ENCODE measurements at places on chromosomes 3 and 15.

DNA sequence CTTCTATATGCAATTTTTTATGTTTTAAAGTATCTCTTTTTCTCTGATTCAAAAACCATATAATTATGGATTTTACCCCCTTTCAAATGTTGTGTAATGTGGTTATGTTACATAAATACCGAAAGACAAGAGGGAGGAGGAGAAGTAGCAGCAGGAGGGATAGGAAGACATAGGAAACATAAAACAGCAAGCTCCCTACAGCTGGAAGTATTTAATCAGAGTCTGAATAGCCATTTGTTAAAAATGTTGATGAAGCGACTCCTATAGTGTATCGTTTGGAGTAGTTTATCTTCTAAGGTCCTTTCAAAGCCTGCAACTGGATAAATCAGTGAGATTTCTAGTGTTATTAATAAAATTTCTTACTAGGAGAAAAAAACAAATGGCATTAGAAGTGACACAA lies 598.1 kb upstream of the GOLIM4 start:
- no peak for DNase-seq

- no peak for DNase-seq
These were observed 58.5 kb downstream of the CMSS1 start for GRCh38 chr3:99875929-99876841.

DNA sequence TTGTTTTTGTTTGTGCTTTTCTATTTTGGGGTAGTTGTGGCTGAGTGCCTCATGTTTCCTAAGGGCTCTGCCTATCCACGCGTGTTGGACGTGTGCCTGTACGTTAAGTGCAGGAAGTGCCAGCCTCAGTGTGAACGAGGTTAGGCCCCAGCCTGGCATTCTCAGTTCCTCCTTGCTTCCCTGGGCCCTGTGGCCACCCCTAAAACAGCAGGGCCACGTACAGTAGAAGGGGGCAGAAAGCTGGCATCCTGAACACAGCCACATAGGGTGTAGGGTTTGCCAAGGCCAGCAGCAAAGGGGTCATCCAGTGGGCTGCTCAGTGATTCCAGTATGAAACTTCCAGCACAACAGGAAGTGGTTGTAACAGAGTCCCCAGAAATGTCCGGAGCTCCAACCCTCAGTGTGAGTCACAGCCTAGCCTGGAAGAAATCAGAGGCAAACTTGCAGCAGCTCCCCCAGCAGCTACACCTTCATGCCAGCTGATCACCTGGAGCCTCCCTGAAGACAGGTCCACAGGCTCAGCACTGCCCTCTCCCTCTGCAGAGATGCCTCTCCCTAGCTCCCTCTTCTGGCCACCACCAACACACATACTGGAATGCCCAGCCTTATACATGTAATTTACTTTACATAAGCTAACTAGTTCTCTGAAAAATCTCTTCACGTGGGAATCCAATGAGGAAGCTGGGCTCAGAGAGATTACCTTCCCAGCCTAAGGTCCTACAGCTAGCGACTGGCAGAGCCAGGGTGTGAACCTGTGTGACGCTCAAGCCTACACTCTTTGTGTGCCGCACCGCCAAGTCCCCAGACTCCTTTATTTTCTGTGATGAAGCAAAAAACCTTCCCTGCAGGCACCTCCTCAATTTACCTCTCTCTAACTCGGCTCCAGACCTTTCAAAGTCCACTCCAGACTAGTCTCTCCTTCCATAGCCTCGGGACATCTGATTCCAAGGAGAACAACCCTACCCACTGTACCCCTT lies 26.6 kb downstream of the ILDR1 start:
- no peak for DNase-seq

GRCh38 chr3:42376344-42376798 lies 34.0 kb downstream of the LYZL4 start:
- no peak for DNase-seq

DNA sequence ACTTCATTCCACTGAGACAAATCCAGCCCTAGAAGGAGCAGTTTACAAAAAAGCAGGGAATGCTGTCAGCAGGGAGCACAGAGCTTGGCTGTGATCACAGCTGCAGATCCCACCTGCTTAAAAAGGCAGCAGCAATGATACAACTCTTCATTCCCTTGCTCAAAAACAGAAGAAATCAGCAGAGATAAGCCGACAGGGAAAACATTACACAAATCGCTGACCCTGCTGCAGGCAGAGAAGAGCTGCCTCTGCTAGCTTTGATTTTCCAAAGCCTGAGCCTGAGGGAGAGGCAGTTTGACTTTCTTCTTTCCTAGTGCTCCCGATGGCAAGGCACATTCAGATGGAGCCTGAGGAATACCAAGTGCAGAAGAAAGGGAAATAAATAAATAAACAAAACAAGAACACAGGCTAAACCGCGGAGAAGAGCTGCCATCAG lies 80.2 kb downstream of the SHQ1 start:
- DNase-seq, result no peak

- no peak for DNase-seq
These were observed 71.2 kb downstream of the GOLIM4 start for GRCh38 chr3:168024537-168024941.

DNA sequence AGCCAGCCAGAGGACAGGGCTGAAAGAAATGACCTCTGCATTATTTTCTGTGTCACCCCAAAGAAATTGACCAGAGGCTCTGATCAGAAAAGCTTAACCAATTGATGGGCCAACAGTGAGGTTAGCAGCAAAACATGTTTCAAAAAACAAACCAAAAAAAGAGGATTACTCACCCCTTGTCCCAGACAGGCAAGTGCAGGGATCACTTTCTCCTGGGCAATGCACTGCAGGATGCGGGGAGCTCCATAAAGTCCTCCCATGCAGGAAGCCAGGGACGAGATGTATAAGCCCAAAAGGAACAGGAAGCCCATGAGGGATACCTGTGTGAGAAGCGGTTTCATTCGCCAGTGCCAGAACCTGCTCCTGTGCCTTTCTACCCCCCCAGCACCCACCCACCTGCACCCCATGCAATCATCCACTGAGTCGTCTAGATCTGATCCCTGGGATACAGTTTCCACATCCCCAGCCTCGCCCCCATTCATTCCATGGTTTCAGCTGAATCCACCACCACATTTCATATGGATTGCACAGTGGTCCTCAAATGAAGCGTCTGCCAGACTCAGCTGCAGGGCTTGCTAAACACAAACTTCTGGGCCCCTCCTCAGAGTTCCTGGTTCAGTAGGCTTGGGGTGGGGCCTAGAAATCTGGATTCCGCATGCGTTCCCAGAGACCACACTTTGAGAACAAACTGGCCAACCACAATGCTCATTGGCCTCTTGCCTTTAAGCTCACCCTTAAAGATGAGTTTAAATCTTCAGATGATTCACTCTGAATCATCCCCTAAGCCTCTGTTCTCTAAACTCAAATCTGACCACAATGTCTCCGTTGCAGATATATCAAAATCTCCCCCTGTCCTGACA lies 54.4 kb upstream of the HEG1 start:
- DNase-seq, result no peak

DNA sequence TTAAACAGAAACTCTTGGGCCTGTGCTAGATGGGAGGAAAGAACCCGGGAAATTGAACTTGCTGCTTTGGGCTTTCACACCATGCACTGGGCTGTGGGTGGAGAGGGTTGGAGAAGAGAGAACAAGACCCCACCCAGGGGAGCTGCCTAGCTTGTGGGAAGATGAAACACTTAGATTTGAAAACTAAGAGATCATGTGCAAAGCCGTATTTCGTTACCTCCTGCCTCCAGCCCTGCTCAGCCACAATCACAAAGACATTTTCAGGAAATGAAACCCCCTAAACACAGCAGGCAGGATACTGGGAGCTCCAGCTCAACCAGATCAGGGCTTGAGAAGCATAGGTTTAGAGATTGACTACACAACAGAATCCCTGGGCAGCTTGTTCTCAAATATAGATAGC lies 183.0 kb upstream of the C2CD4B start:
- no peak for DNase-seq

DNA sequence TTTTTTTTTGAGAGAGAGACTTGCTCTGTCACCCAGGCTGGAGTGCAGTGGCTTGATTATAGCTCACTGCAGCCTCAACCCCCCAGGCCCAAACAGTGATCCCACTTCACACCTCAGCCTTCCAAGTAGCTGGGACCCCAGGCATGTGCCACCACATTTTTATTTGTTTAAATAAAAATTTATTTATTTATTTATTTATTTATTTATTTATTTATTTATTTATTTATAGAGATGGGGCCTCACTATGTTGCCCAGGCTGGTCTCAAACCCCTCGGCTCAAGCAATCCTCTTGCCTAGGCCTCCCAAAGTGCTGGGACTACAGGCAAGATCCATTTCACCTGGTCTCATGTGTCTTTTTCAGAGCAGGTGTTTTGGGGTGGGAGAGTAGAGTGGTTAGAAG lies 15.5 kb downstream of the CAPN3 start:
- no peak for DNase-seq

GRCh38 chr15:78322724-78323521 lies 17.2 kb upstream of the CRABP1 start:
- no peak for DNase-seq

DNA sequence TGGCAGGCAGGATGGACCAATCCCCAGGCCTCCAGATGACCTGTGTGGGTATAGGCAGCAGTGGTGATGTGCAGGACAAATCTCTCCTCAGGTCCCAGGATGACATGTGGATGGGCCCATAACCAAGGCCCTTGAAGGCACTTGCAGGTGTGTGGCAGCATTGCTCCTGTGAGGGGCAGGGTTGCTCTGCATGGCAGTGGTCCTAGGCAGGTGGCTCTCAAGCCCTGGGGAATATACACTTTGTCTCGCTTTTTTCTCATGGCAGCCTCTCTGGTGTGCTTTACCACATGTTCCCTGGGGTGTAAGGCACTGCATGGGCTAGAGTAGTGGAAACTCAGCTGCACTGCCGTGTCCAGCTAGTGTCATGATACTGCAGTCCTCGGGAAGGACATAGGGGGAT lies 503.6 kb downstream of the UNC13C start:
- no peak for DNase-seq

DNA sequence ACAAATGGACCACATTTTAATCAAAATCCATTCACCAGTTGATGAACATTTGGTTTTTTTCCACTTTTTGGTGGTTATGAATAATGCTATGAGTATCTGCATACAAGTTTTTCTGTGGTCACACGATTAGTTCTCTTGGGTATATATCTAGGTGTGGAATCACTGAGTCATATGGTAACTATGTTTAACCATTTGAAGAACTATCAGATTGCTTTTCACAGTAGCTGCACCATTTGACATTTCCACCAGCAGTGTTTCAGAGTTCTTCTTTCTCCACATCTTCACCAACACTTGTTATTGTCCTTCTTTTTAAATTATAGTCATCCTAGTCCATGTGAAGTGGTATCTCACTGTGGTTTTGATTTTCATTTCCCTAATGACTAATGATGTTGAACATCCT lies 33.3 kb upstream of the ATG7 start:
- DNase-seq, result no peak

DNA sequence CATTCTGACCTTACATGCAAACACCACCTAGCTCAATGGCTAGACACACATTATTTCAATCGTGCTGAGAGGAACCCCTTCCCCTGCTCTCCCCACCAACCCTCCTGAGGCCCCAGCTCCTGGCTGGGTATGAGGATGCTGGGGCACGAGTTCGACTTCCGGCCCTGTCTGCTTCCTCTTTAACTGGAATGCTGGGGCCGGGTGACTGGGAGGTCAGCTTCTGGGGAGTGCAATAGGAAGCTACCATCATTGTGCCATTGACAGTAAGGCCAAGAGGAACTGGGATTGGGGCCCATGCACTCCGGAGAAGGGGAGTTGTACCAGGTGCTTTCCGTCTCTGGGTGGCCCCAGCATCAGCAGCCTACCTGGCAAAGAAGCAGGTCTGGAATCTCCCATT lies 15.6 kb upstream of the TLE3 start:
- no peak for DNase-seq

DNA sequence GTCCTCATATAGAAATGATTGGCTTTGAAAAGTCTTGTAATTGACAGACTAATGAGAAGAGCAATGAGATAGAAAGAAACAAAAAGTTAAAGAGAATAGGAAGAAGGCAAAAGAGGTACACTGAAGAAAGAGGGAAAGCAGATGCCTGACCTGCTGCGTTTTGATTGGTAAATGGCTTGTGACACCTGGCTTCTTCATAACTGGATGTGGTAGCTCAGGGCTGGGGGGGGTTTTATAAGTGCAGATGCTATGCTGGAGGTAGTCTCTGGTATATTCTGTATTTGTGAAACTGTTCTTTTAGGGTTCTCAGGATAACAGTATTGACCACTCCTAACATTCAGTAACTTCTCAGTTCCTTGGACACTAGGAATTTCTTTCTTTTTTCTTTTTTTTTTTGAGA lies 1.4 kb downstream of the STARD9 start:
- no peak for DNase-seq

DNA sequence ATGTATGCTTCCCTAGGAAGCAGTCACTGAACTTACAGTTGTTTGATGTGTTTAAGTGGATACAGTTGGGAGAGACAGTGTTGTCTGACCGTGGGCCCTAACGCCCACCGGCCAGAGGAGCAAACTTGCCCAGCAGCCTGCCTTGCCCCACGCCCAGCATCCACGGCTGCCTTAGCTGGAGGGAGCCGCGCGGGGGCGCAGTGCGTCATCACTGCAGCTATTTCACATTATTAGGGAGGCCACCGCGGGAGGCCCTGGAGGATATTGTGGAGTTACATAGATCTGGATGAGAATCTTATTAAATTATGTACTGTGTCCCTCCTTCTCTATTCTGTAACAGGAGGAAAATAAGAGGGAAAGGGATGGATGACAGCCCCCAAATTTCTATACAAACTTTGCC lies 267.2 kb downstream of the GABRG3 start:
- no peak for DNase-seq

- no peak for DNase-seq
These were observed 61.4 kb downstream of the GOLIM4 start for GRCh38 chr3:168034152-168034928.

GRCh38 chr15:34365836-34366235 lies 1.2 kb downstream of the LPCAT4 start:
- DNase-seq, result no peak

- DNase-seq, result no peak
These were observed 76.0 kb upstream of the TSC22D2 start for GRCh38 chr3:150331978-150332568.

DNA sequence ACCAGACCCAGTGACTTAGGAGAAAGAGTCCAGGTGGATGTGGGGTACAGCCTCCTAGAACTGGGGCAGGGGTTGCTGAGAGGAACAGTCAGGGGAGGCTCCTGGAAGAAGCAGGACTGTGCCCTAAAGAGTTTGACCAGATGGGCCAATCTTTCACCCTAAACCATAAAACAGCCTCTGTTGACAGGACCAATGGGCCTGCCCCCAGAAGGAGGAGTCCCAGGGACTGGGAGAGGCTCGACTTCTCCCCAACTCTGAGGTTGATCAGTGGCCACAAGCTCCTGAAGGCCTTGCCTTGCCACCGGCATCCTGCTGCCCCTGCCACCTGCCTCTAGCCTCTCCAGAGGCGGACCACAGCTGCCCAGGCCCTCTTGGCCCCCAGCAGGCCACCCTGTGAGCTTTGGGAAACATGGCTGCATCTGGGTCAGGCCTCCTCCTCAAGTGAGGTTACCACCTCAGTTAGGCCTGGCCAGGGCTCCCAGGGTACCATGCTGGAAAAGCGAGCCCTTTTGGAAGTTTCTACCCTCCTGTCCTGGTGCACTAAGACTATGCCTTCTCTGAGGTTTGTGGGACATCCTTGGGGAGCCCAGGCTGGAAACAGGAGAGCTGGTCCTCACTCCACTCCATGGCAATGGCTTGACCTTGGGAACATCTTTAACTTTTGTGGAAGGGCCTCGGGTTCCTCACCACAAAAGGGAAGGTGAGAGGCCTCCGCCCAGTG lies 2.8 kb downstream of the VIPR1 start:
- no peak for DNase-seq

Data from NCI-H1436 treated with DMSO at 0.1 percent for 48 hours (cell line).